ENCODE measurements at places on chromosomes 13 and 19. TPM values are rescaled to one million over a fixed set of nuclear protein-coding genes. Genes with fewer than 3 reads are reported as not detected.
A peak's percentile ranks its signal among the peaks of the same experiment; 100 is the strongest.

GRCh38 chr13:23288995-23289394 lies 108.2 kb downstream of the SGCG start:
- no peak for DNase-seq

Gene KLHL1
- total RNA-seq, result not detected

DNA sequence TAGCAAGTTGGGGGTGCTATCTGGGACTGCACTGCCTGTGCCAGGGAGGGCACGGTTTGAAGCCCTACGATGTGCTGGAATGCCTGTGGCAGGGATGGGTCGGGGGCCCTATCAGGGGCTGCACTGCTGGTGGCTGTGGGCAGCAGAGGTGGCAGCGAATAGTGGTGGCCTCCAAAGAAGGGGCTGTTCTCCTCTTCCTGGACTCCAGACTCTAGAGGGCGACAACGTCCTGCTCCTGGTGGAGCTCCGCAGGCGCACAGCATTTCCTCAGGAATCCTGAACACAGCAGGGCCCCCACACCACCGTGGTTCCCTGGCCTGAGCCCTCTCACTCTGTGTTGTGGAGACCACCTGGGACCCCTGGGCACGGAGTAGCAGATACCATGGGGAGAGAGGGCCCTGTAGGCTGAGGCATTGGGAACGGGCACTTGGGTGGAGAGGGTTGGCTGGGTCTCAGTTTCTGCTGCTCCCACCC lies 145.6 kb downstream of the TNFRSF19 start:
- peak; percentile 78 for DNase-seq

DNA sequence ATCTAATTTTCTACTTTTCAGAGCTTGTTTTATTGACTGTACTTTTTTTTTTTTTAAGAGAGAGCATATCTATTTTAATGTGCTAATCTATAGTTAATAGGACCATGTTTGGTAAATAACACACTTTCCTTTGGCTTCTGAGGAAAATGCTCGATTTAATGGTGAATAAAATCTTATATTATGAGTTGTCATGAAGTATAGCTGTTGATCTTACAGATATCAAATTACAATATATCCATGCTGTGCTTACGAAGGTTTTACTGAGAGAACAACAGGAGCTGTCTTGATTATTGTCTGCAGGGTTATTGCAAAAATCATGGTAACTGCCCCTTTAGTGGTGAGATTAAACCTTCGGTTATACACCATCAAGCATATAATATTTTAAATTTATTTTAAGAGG lies 29.6 kb downstream of the URI1 start:
- DNase-seq, result no peak

- peak; percentile 66 for DNase-seq
Measured at GRCh38 chr19:7294558-7295212, 471 bp upstream of the INSR start.

Gene CDX2
- not detected for total RNA-seq

- no peak for DNase-seq
Measured at GRCh38 chr13:99434258-99434788, 66.9 kb upstream of the TM9SF2 start.

Gene PDX1
- total RNA-seq, result not detected

All from H1 (cell line).